ENCODE measurements at places on chromosomes 5 and 9. TPM values are rescaled to one million over a fixed set of nuclear protein-coding genes. Genes with fewer than 3 reads are reported as not detected.

DNA sequence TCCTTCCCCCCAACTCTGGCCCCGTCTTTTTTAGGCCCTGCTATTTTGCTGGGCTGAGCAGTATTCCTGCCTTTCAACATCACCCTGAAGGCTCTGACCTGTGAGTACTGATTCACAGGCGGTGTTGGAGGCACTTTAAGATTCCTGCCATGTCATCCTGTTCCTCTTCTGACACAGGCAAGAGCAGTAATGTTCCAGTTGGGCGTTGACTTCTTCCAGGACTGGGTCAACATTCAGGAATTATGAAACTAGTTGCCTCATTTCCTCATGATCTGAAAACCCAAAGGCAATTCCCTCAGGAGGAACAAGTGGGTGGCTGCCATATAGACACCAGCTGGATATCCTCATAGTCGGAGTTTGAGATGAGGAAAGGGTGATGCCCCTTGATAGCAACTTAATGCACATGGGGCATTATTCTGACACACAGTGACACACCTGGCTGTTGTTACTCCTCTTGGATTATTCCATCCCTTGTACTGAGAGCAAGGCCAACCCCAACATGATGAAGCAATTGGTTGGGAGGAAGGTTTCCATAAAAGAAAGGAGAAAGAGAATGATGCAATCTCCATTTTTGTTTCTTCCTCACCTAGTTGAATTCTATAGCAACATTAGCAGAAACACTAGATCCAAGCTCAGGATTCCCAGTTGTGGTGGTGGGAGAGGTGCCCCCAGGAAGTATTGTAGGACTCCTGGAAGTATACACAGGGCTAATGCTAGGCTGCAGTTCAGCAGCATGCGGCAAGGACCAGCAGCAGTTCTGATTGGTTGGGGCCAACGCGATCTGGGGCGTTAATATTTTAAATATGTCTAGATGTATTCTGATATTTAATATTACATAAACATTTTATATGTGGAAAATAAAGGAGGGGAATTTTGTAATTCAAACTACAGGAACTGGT, 19.6 kb upstream of the GLRX start:
- DNase-seq: no peak

GRCh38 chr9:89873801-89874200, 269.0 kb downstream of the GADD45G start:
- no peak for DNase-seq

The ENTPD8 gene
- not detected for total RNA-seq

The CDX1 gene
- total RNA-seq: not detected

The WNT8A gene
- not detected for total RNA-seq

DNA sequence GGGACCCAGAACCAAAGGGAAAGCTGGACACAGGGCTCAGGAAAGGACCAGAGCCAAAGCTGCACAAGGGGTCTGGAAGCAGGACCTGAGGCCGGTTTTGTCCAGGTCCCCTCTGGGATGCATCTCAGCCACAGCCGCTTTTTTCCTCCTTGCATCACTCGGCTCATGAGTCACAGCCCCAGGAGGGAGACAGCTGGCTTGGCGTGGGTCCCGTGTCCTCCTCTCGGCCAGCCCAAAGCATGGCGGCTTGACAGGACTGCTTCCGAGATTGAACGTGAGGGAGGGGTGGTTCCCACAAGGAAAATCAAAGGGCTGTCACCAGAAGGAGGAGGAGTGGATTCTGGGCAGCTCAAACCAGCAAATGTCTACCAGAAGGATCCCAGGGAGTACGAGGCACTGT, 56.7 kb upstream of the CPLX2 start:
- no peak for DNase-seq

The SUSD3 gene
- total RNA-seq: 63.7 TPM

DNA sequence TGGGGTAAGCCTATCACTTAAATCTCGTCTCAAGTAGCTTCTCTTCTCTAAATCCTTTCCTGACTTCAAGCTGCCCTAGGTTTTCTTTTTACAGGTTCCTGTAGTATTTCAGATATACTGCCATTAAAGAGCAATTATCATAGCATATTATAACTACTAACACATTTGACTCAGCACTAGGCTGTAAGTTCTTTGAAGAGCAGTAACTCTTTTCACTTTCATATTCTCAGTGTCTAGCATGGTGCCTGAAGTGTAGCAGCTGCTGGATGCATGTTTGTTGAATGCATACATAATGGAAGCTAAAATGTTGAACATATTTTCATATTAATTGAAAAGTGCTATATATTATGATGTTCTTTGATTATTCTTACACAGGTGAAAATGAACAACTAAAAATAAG, 22.5 kb downstream of the CCDC152 start:
- DNase-seq: no peak

DNA sequence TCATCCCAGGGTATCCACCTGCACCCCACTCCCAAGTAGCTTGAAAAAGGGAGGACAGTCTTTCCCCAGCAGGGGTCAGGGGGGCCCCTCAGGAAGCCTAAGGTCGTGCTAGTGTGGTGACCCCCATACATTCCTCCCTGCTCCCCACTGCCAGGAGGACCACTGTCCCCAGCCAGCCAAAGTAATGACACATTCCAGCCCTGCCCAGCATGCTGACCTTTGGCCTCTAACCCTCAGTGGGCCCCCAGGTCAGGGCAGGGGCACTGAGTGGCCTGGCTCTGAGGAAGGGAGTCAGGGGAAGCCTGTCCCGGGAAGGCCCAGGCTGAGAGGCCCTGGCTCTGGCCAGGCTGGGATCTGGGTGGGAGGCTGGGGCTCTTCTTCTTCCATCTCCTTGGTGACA, 8.8 kb downstream of the CPLX2 start:
- DNase-seq: no peak

The MYORG gene
- 1.3 TPM for total RNA-seq

The INVS gene
- total RNA-seq: 17.6 TPM

- DNase-seq: no peak
These were observed 394.0 kb downstream of the CETN3 start for GRCh38 chr5:90015584-90016018.

The BARHL1 gene
- total RNA-seq: not detected

DNA sequence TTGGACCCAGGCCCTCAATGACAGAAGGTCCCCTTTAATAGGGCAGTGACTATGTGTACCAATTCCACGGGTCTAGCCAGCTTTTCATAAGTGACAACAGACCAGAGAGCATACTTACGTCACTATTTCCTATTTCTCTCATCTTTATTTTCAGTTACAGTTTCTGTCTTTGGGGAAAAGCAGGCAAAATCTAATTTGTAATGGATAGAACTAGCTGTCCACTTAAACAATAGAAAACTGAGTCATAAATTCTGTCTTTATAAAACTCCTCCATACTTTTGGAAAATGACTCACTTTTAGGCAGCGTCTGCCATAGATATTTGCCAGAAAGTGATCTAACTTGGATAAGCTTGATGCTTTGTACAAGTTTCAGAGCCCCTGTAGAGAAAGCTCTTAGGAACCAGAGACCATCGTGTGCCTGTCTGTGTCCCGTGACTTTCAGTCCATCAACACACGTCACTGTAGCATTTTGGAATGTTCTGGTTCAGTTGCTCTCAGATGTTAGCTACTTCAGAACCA, 101.9 kb downstream of the F2RL2 start:
- DNase-seq: no peak

GRCh38 chr9:121353241-121354061, 16.6 kb downstream of the STOM start:
- DNase-seq: peak; percentile 79

DNA sequence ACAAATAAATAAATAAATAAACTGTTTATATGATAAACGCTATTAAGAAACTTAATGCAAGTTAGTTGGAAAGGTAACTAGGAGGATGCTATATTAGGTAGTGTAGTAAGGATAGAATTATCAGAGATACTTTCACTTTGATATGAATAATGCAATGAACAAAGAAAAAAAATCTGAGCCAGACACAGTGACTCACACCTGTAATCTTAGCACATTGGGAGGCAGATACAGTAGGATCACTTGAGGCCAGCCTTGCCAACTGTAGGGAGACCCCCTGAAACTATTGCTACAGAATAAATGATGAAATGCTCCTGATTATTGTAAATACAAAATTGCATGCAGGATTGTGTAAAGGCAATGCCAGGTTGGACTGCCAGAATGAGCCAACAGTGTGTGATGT, 109.2 kb downstream of the ANXA2R start:
- no peak for DNase-seq

GRCh38 chr5:6604946-6605345, 27.9 kb downstream of the NSUN2 start:
- no peak for DNase-seq

The STK10 gene
- 314 TPM for total RNA-seq

The SLC22A4 gene
- 0.22 TPM for total RNA-seq

DNA sequence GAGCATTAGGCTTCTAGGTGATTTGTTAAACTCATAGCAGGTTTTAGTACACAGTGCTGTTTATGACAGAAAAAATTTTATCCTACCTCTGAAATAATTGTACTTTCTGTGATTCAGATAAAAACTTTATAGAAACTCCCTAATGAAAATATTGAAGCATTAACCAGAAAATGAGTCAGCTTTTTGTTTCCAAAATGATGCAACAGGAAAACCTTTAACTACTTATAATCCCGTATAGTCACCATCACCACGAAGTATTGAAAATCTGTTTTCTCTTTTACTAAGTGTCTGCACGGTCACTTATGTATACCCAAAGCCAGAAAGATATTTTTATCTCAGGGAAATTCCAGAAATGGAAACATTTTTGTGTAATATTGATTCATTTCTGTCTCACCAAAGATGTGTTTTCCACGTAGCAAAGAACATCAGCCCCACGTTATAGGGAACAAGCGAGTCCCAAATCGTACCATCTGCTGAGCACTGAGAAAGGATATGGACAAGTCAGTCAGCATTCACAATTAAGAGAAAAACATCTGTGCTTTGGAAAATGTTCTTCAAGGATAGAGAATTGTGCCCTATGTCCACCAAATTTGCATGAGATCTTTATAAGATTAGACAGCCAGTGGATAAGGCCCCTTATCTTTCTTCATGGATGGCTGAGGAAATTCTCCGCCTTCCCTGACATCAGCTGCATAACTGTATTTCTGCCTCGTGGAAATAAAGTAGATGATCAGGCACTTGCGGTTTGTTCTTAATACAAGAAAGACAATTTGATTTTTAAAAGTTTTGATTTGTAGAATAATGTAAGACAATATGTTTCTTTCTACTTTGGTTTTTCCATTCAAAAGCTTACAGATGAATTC, 41.9 kb downstream of the TNFAIP8 start:
- DNase-seq: no peak

- peak; percentile 1 for DNase-seq
These were observed 64.8 kb downstream of the ATP10B start for GRCh38 chr5:160787240-160787639.

DNA sequence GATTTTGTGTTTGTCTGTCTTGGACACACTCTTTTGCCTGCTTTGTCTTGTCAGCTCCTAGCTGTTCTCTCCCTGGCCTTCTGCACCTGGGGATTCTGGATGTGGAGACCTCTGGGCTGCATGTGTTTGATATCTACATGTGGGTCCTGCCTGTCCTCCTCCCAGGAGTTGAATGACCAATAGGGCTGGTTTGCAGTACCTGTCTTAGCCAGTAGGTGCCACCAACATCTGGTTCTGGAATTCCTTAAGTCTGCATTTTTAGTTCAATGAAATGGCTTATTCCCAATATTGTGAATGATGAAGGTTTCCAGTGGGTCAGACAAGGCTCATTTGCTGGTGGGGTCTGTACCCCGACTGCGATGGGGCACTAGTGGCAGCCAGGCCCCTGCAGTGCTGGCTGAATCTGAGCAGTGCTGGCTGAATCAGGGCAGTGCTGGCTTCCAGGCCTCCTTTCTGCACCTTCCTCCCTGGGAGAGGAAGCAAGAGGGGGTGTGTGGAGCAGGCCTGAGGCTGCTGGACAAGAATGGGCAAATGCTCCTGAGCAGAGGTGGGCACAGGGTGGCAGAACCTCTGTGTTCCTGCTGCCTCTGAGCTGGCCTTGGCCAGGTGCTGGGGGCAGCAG, 73.3 kb downstream of the RXRA start:
- no peak for DNase-seq

DNA sequence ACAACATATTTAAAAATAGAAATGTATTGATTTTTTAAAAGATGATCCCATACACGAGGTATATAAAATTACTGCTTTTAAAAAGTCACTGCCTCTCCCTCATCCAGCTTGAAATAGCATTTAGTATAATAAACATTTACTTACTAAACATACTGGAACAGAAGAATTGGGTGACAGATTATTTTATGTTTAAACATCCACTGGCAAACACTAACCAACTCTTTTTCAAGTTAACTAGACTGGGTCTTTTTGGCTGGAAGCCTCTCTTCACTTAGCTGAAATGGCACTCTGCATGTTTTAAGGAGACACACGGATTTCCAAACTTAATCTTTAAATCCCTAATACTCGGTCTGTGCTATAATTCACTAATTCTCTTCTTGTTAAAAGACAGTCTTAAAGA, 19.0 kb downstream of the CTXN3 start:
- no peak for DNase-seq
